Activated CD4-positive, alpha-beta T cell treated with anti-CD3 and anti-CD28 coated beads for 24 hours (primary cell): ENCODE measurements at places on chromosomes 1 and 21.

DNA sequence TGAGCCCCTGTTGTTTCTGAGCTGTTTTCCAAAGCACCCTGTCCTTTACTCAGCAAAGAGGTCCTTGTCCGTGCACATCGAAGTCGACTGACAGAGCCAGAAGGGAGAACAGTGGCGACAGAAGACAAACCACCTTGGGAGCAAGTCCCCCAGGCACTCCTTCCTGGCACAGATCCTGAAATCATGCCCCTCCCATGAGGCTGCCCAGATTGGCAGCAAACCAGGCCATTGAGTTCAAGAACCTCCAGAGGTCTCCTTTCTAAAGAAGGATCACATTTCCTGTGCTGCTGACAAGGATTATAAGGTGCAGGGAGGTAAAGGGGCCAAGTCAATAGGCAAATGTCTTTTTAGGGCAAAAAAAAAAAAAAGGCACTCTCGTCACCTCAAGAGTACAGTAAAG lies 84.7 kb upstream of the HIVEP3 start:
- no peak for DNase-seq

DNA sequence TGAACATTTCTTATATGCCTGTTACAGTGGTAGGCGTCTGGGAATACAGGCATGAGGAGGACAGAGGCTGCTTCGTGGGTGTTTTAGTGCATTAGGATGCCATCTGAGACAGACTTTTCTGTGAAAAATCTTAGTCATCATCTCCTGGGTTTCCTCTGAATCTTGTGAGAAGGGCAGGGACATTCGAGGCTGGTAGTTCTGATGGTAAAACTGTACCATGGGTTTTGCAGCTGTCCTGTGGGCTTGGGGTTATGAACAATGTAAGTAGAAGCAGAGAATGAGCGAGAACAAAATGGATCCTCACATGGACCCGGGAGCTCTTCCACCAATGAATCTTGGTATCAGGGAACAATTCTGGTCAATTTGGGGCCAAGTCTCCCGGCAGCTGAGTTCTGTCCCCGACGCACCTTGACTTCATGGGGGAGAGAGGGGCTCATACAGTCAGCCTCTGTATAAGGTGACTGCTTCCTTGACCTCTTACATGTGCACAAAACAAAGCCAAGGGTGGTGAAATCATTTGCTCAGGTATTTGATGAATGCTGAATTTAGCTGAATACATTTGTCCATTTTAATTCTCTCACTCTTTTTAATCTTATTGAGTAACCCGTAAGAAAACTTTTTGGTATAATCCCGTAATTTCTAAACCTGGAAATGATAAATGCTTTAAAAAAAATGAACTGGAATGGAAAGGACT lies 63.6 kb upstream of the ERRFI1 start:
- no peak for DNase-seq

GRCh38 chr21:38349111-38349746 lies 92.4 kb downstream of the KCNJ15 start:
- no peak for DNase-seq

- no peak for DNase-seq
Measured at GRCh38 chr1:43031316-43032203, 72.9 kb upstream of the SLC2A1 start.

- DNase-seq, result no peak
Measured at GRCh38 chr1:24918370-24918769, 11.7 kb downstream of the RUNX3 start.

- DNase-seq, result no peak
Measured at GRCh38 chr1:59104191-59104760, 192.6 kb upstream of the FGGY start.

- no peak for DNase-seq
Measured at GRCh38 chr1:168141871-168142385, 5.2 kb upstream of the GPR161 start.

DNA sequence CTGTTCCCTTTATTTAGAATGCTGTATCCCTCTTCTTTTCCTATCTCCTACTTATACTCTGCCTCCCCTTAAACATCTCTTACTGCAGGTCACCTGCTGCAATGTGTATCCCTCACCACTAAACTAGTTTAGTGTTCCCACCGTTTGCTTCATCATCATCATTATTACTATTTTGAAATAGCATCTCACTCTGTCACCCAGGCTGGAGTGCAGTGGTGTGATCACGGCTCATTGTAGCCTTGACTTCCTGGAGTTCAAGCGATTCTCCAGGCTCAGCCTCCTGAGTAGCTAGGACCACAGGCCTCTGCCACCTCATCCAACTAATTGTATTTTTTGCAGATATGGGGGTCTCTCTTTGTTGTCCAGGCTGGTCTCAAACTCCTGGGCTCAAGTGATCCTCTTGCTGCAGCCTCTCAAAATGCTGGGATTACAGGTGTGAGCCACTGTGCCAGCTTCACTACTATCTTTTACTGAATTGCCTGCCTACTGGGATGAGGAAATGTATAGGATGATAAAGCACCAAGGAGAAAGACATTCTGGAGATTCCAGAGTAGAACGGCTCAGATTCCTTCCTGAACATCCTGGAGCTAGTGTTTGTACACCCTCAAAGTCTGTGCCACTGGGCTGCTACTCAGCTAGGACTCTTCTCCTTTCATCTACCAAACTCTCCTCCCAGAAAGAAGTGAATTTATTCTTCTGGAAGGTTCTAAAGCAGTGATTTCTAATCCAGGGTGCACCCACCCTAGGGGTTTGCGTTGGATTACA lies 8.6 kb upstream of the IFNAR1 start:
- no peak for DNase-seq

DNA sequence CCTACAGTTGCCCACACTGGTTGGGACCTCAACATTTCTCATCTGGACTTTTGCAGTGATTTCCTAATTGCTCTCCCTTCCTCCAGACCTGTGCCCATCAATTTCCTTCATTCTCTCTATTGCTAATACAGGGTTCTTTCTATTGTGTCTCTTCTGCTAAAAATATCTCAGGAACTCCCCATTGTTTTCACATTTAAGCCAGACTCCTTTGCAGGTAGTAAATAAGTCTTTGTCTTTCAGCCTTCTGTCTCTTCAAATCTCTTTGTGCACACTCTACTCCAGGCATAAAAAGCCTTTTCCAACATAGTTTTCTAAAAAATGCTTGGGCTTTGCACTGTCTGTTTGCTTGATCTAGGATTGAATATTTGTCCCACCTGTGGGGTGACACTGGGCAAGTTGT lies 340.6 kb downstream of the PAPPA2 start:
- DNase-seq, result no peak

DNA sequence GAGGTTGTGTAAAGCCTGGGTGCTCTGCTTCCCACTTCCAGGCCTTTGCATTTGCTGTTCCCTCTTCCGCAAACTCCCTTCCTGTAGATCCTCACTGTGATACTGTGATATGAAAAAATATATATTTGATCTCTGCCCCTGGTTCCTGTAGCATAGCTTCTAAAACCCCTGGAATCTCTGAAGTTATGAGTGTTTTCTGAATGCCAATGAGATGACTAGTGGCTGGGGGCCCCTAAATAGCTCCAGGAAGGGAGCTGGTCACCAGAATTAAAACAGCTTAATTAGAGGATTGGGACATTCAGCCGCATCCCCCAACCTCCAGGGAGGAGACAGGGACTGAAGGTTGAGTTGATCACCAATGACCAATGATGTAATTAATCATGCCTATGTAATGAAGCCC lies 21.9 kb downstream of the DUSP10 start:
- DNase-seq, result no peak
